ENCODE measurements at places on chromosomes 1 and 21.

- peak; percentile 13 for DNase-seq
These were observed 117.2 kb downstream of the SLC25A24 start for GRCh38 chr1:108082738-108083562.

DNA sequence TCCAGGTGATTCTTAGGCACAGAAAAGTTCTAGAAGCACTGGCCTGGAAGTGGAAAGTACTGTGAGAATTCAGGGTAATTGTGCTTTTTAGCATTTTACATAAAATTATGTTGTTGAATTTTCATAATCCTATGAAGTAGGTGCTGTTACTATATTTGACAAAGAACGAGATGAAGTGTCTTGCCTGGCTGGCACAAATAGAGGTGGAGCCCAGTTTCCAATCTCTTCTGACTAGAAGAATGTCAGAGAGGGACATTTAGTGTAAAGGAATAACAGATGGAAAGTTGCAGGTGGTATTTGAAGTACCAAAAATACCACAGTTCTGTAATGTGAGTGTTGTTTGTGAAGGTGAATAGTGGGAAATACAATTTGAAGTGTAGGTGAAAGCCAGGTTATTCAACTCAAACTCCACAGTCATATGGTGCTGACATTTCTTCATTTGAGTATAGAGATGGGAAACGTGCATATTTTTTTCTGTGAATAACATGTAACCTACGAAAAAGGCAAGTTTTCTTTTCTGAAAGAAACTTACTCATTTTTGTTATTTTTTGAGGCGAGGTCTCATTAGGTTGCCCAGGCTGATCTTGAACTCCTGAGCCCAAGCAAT lies 3.5 kb upstream of the TMCO2 start:
- DNase-seq, result no peak

- DNase-seq, result no peak
These were observed 29.1 kb upstream of the BCAR3 start for GRCh38 chr1:93710499-93711453.

- no peak for DNase-seq
These were observed 278.4 kb downstream of the PTPRC start for GRCh38 chr1:198917226-198917625.

DNA sequence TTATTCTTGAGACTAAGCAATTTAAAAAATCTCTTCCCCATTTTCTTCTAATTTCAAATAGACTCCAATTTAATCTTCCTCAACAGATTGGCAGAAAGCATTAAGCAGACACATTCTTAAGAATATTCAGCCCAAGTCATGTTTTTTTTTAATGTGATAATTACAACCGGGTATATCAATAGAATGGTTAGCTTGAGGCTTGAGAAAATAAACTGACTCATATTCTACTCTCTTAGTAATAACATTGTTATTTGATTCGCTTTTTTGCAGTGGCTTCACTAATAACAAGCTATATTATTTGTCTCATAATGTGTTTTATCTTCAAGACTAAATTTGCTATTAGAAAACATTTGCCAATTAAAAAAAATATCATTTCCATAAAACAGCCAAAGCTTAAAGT lies 488.6 kb upstream of the RGS18 start:
- DNase-seq, result no peak

DNA sequence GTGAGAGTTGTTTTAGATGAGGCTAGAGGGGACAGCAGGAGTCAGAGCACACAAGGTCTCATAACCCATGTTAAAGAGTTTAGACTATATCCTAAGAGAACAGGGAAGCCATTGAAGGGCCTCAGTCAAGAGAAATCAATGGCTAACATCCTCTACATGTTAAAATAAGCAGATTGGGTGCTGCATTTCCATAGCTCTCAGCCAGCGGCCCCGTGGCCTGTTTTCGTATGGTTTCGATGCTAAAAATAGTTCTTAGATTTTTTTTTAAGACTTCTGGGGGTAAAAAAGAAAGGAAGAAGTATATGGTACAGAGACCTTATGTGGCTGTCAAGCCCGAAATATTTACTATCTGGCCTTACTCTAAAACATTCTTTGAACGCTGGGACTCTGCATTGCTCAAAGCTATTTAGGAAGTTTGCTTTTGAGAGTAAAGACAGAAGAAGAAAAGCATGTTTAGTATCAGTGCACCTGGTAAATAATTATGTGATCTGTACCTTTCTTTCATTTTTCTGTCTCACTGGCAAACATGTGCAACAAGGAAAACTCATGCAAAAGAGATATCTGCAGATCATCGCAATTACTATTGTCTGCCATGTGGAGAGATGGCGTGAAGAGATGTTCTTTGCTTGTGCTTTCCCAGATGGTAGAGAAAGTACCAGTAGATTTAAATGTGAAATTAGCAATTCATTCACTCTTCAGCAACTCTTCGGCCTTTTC lies 8.4 kb downstream of the PDIK1L start:
- no peak for DNase-seq

Measured in activated CD4-positive, alpha-beta memory T cell treated with anti-CD3 and anti-CD28 coated beads for 36 hours (primary cell).